Epithelial cell of alveolus of lung (primary cell): ENCODE measurements at places on chromosomes 3 and 15. TPM values are rescaled to one million over a fixed set of nuclear protein-coding genes. Genes with fewer than 3 reads are reported as not detected.

EBLN2 gene
- 1.2 and 2.7 TPM in 2 replicates for total RNA-seq

TMEM266 gene
- total RNA-seq = 0.39 TPM in 1 of 2 replicates, not detected in the other

TMPRSS7 gene
- total RNA-seq = not detected in 2 replicates

AGBL1 gene
- total RNA-seq = not detected in 2 replicates

STRC gene
- not detected in 2 replicates for total RNA-seq

GRIP2 gene
- total RNA-seq = under 0.01 TPM in 1 of 2 replicates, not detected in the other

ZNF385D gene
- 0.40 and 0.78 TPM in 2 replicates for total RNA-seq

GPX1 gene
- total RNA-seq = 337 and 610 TPM in 2 replicates

LRIG1 gene
- 27.0 and 30.2 TPM in 2 replicates for total RNA-seq

TEX55 gene
- total RNA-seq = not detected in 2 replicates

GALNT15 gene
- total RNA-seq = 1.2 and 16.8 TPM in 2 replicates

CLRN1 gene
- not detected in 2 replicates for total RNA-seq

FOXL2NB gene
- total RNA-seq = 0.78 TPM in 1 of 2 replicates, not detected in the other

CD86 gene
- not detected in 2 replicates for total RNA-seq

SPINK8 gene
- total RNA-seq = not detected in 2 replicates

ARHGEF26 gene
- 4.6 and 4.7 TPM in 2 replicates for total RNA-seq

COL6A5 gene
- not detected in 2 replicates for total RNA-seq

DAZL gene
- not detected in 2 replicates for total RNA-seq

TICRR gene
- total RNA-seq = 4.5 and 6.3 TPM in 2 replicates

PLS1 gene
- 0.96 and 2.5 TPM in 2 replicates for total RNA-seq
